ENCODE measurements at places on chromosomes 1 and 21. TPM values are rescaled to one million over a fixed set of nuclear protein-coding genes. Genes with fewer than 3 reads are reported as not detected.

DNA sequence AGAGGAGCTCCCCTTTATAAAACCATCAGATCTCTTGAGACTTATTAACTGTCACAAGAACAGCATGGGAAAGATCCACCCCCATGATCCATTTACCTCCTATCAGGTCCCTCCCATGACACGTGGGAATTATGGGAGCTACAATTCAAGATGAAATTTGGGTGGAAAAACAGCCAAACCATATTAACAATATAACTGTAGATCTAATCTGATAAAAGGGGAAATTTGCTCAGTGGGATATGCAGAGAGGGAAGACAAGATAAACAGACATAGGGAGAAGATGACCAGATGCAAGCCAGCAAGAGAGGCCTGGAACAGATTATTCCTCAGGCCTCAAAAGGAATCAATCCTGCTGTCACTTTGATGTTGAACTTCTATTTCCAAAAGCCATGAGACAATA is 841.5 kb downstream of the LRRIQ3 start:
- no peak for DNase-seq

GRCh38 chr1:29284961-29285560 is 48.7 kb downstream of the PTPRU start:
- DNase-seq, result no peak

DNA sequence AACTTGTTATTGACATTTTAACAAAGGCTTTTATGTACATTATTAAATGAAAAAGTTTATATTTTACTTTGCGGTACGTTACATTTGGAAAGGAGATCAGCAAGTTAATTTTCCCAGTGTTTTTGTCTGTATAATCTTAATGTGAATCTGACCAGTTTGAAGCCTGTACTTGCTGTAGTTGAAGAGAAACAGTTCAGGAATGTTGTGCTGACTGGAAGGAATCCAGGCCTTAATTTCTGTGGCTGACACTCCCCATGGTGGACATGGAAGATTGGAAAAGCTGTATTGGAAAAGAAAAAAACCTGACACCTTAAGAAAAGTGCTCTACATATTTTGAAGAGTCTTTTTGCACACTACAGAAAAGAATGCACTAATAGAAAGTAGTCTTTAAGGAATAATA is 15.5 kb downstream of the LEPR start:
- no peak for DNase-seq

DNA sequence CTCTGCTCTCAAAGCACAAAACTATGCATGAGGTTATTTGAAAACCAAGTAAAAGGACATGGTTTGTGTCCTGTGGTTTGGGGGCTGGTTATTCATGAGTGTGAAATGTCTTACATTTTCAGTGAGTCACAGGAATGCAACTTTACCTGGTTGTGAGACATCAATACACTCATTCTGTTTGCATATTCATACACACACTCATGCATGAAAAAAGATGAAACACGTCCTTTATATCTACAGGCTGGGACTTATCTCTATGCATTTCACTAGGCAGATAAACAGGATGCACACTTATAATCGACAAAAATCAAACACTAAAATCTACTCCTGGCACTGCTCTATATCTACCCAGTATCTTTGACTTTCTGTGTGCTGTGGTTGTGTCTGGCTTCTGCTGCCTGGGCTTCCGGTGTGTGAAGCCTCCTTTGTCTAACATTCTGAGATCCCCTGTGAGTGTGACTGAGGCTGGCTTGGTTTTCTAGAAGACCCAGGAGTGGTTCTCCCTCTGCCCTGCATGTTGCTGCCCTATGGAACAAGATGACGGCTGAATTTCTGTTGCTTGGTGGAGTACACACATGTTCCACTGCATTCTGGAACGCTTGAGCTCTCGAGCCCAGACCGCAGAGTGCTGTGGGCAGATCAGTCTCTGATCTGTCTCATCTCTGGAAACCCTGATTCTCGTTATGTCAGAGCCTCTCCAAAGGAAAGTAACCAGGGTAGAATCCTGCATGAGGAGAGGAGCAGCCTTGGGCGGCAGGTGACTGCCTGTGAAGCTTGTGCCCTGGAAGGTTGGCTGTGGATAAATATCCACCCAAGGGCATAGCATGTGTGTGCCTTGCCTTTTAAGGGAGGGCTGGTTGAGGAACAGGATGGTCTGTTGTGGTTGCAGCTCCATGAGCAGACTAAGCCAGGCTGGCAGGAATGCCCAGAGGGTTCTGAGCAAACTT is 19.7 kb upstream of the FASLG start:
- DNase-seq, result no peak

DNA sequence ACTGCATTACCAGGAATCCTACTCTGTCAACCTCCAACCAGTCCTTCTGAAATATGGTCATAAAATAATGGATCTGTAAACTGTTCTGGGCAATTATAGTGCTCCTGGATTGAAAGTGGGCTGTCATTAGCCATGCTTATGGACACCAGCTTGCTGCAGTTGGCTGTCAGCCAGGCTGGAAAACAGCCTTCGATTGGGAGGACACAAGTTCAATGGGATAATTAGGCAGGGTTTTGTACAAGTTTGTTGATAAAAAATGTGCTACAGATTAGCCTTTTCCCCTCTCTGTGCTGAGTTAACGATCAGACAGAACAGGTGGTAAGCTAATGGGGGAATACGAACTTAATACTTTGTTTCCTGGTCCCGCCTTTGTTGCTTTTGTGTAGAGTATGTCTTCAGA is 413.9 kb downstream of the DUSP10 start:
- DNase-seq, result no peak

GRCh38 chr1:212311836-212312497 is 26.8 kb downstream of the PPP2R5A start:
- no peak for DNase-seq

DNA sequence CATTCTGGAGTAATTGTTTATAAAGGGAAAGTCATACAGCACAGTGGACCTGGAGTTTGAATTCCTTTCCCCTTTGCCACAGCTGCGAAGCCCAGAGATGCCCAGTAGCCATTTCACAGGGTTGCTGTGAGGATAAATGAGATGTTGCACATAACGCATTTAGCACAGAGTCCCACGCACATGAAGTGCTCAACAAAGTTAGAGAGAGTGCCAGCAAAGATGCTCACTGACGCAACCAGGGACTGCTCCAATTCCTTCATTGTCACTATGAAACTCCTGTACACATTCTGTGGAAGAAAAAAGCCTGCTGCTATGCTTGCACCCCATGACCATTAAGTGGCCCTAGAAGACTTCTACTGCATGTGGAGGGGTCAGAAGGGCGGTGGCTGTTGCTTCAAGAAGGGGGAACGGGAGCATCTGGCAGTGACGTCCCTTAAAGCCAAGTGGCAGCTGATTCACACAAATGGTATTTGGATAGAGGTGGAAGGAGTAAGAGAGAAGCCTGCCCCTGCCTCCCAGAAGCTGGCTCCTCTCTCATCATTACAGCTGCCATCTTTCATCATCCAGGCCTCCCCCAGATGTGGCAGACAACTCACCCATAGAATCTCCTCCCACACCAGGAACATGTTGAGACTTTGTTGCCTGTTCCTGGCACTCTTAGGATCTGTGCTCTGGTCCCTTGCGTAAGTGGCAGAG is 26.5 kb upstream of the VAV3 start:
- no peak for DNase-seq

DNA sequence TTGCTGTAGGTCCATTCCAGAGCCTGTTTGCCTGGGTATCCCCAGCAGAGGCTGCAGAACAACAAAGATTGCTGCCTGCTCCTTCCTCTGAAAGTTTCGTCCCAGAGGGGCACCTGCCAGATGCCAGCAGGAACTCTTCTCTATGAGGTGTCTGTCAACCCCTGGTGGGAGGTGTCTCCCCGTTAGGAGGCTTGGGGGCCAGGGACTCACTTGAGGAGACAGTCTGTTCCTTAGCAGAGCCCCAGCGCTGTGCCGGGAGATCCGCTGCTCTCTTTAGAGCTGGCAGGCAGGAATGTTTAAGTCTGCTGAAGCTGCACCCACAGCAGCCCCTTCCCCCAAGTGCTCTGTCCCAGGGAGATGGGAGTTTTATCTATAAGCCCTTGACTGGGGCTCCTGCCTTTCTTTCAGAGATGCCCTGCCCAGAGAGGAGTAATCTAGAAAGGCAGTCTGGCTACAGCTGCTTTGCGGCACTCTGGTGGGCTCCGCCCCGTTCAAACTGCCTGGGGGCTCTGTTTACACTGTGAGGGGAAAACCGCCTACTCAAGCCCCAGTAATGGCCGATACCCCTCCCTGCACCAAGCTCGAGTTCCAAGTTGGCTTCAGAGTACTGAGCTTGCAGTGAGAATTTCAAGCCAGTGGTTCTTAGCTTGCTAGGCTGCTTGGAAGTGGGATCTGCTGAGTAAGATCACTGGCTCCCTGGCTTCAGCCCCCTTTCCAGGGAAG is 8.7 kb upstream of the SLC25A24 start:
- DNase-seq, result no peak

- no peak for DNase-seq
Measured at GRCh38 chr1:169240449-169241232, 127.0 kb downstream of the NME7 start.

SPAG17 gene
- total RNA-seq, result not detected

ADAMTSL4 gene
- 0.34 TPM for total RNA-seq

UTP25 gene
- total RNA-seq, result 17.1 TPM
